HCEC 1CT (cell line): ENCODE measurements at places on chromosomes 7 and 10.

GRCh38 chr7:69765879-69766278 lies 167.6 kb downstream of the AUTS2 start:
- no peak for DNase-seq

DNA sequence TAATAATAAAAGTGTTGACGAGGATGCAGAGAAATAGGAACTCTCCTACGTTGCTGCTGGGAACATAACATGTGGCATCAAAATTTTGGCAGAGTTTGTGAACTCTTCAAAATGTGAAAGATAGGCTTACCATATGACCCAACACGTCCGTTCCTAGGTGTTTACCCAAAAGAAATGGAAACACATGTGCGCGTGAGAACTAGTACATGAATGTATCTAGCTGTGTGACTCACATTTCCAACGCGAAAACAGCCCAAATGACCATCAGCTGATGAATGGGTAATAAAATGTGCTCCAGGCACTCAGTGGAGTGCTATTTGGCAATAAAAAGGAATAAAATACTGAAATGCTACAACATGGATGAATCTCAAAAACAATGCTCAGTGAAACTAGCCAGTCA lies 10.4 kb upstream of the ELFN1 start:
- no peak for DNase-seq

DNA sequence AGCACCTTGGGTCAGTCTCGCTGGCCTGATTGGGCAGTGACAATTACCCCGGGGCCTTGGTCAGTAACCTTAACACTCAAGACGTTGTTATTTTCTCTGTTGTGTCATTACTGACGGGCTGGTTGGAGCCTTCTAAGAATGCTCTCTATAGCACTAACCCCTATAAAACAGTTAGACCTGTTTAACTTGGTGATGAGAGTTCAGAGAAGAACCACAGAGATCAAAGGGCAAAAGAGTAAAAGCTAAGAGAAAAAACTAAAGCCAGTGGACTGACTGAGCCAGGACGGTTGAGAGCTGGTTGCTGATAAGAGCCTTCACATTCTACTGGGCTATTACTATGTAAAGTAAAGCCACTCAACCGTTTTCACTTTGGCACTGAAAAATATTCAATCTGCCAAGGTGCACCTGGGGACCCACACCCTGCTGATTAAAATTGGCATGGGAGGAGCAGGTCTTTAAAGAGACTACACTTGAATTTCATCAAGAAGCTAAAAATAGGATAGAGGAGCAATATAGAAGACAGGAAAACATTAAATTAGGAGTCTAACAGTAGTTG lies 13.6 kb upstream of the ITGB1 start:
- DNase-seq = no peak

GRCh38 chr7:107441581-107442422 lies 28.1 kb upstream of the GPR22 start:
- peak; percentile 32 for DNase-seq

GRCh38 chr10:34124522-34125035 lies 690.5 kb downstream of the PARD3 start:
- peak; percentile 59 for DNase-seq

GRCh38 chr7:157658851-157659412 lies 322.1 kb downstream of the DNAJB6 start:
- no peak for DNase-seq

DNA sequence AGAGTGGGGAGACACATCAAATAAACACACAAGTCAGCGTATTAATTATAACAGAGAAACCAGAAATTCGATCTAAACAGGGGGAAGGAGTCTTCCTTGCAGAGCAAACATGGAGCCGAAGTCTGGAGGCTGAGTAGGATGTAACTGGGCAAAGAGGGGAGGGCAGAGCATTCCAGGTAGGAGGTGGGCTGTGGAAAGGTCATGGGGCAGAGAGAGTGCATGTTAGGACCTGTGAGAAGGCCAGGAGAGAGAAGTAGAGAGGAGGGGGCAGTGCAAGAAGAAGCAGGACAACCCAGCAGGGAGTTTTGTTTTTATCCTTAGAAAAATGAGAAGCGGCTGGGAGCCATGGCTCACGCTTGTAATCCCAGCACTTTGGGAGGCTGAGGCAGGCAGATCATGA lies 130.8 kb upstream of the GPR26 start:
- DNase-seq = no peak

GRCh38 chr10:18008986-18009385 lies 57.3 kb downstream of the SLC39A12 start:
- DNase-seq = no peak

DNA sequence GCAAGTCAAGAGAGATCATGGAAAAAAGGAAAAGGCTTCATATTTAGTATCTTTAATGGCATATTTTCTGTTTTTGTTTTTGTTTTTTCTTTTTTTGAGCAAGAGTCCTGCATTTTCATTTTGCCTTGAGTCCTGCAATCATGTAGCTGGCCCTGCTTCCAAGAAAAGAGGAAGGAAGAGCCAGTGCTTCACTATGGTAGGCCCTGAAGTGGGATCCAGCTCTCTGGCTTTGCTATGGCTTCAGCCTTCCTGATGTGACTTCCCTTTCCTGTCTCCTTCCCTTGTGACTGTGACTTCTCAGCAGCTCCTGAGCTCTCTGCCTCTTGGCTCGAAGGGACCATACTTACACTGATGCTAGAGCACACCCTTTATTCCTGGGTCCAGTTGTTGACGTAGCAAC lies 512.3 kb downstream of the INHBA start:
- no peak for DNase-seq

DNA sequence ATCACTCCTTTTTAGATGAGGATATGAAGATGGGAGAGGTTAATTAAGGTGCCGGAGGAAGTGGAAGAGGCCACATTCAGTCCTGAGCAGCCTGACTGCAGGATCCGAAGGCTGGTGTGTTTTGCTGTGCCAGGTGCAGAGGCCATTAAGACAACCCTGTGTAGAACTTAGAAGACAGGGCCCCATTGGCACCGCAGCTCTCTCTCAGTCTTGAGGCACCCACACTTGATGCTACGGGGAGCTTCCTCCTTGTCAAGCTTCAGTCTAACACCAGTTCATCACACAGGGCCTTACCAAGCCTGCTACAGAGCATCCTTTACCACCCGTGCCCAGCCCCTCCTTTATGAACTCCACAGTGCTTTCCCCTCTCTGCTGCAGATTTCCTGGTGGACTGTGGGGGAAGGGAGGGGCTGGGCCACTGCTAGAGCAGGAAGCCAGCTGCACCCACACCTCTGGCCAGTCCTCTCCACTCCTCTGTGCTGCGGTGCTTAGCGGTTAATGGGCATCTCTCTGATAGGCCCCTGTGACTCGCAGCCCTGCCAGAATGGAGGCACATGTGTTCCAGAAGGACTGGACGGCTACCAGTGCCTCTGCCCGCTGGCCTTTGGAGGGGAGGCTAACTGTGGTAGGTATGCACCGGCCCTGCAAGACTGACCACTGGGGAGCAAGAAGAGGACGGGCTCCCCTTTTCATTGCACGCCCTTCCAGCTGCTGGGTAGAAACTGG lies 45.5 kb downstream of the VWA2 start:
- no peak for DNase-seq

DNA sequence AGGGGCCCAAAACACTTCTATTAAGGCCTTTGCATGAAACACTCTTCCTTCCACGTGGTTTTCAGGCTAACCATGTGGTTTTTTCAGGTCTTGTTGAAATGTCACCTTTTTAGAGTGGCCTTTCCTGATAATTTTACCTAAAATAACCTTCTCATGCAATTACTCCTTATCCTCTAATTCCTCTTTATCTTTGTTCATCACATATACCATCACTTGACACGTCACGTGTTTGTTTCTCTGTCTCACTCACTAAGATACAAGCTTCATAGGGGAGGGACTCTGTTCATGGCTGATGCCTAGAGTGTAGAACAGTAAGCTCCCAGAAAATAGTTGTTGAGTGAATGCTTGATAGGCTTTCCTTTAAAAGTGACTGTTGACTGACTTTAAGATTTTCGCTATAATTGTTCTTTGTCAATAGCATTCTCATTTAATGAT lies 63.7 kb downstream of the ST7 start:
- DNase-seq = no peak

GRCh38 chr10:58300676-58301075 lies 31.7 kb downstream of the CISD1 start:
- no peak for DNase-seq

DNA sequence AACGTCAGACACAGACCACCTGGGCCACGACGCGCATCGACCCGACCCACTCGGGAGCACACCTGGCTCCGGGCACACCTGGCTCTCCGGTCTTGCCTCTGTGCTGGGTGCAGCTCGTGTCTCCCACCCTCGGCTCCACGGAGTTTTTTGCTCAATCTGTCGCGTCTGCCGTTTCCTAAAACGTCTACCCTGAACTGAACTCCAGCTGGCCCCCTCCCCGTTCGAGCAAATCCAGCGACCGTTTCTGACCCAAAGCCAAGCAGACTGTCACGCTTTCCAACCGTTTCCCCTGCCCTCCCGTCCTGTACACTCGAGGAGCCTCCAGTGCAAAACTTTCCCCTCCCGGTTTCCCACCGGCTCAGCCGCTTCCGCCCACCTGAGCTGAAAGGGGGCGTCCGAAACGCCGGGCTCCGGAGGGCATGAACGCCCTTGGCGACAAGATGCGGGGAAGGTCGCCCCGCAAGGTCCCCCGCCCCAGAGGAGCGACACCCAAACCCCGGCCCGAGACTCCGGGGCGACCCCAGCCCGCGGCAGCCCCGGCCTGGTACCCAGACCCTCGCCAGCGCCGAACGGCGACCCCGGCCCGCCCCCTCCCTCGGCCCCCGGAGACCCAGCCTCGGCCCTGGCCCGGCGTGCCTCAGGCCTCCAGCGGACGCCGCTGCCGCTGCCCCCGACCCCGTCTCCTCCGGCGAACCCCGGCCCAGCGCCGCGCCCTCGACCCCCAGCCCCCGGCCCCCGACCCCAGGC lies 557 bp downstream of the CYTH3 start:
- no peak for DNase-seq

GRCh38 chr7:114151777-114152176 lies 233.0 kb upstream of the PPP1R3A start:
- DNase-seq = no peak

DNA sequence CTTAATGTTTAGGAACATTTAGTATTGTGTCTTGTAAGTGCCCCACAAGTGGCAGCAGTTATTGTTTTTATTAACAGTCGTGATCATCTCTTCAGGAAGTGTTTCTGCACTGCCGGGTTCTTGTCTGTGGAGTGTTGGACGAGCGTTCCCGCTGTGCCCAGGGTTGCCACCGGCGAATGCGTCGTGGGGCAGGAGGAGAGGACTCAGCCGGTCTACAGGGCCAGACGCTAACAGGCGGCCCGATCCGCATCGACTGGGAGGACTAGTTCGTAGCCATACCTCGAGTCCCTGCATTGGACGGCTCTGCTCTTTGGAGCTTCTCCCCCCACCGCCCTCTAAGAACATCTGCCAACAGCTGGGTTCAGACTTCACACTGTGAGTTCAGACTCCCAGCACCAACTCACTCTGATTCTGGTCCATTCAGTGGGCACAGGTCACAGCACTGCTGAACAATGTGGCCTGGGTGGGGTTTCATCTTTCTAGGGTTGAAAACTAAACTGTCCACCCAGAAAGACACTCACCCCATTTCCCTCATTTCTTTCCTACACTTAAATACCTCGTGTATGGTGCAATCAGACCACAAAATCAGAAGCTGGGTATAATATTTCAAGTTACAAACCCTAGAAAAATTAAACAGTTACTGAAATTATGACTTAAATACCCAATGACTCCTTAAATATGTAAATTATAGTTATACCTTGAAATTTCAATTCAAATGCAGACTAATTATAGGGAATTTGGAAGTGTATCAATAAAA lies 22.2 kb downstream of the PLA2G12B start:
- DNase-seq = peak; percentile 62

DNA sequence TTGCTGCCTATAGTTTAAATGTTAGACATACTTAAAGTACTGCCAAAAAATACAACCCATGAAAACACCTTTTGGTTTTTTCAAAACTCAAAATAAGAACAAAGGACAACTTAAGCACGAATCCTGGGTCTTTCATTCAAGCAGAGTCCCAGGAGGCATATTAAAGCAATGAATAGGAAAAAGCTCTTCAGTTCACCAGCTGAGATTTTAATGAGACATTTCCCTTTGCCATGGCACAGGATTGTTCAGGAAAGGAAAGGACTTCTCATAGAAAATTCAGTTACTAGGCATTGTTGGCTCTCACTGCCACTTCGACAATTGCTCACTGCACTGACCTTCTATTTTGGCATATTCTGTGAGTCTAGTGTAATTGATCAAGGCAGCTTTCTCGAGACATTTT lies 133.5 kb upstream of the FEZF1 start:
- no peak for DNase-seq
